Daoy (cell line): ENCODE measurements at places on chromosomes 13 and 19. TPM values are rescaled to one million over a fixed set of nuclear protein-coding genes. Genes with fewer than 3 reads are reported as not detected.

The TSSK6 gene
- total RNA-seq, result 1.8 and 3.1 TPM in 2 replicates

The ZNF616 gene
- total RNA-seq, result 4.7 and 10.8 TPM in 2 replicates

The NLRP11 gene
- total RNA-seq, result 4.1 and 5.1 TPM in 2 replicates

The ZNF66 gene
- 0.30 and 3.6 TPM in 2 replicates for total RNA-seq

The SELENOV gene
- 0.57 and 6.3 TPM in 2 replicates for total RNA-seq

The RNF113B gene
- total RNA-seq, result not detected in 2 replicates

The KIR3DL2 gene
- total RNA-seq, result not detected in 2 replicates

The GAPDHS gene
- total RNA-seq, result not detected in 2 replicates

The AMER2 gene
- 0.40 TPM in 1 of 2 replicates, not detected in the other for total RNA-seq

The PPM1N gene
- 0.15 and 0.80 TPM in 2 replicates for total RNA-seq

The NKPD1 gene
- 0.11 and 1.4 TPM in 2 replicates for total RNA-seq

The HCN2 gene
- 0.09 and 0.97 TPM in 2 replicates for total RNA-seq

The PSG11 gene
- not detected in 2 replicates for total RNA-seq

The CEACAM19 gene
- total RNA-seq, result 0.23 and 0.42 TPM in 2 replicates

The LGI4 gene
- not detected in 2 replicates for total RNA-seq

The IQCN gene
- total RNA-seq, result 0.74 and 12.6 TPM in 2 replicates

The KLF1 gene
- total RNA-seq, result not detected in 2 replicates

The ZNF583 gene
- total RNA-seq, result 3.9 and 4.1 TPM in 2 replicates
